Activated T-cell treated with anti-CD3 and anti-CD28 coated beads, Interleukin-2, amount 50 U/mL, for 24 hours (primary cell): ENCODE measurements at places on chromosomes 1 and 21.

DNA sequence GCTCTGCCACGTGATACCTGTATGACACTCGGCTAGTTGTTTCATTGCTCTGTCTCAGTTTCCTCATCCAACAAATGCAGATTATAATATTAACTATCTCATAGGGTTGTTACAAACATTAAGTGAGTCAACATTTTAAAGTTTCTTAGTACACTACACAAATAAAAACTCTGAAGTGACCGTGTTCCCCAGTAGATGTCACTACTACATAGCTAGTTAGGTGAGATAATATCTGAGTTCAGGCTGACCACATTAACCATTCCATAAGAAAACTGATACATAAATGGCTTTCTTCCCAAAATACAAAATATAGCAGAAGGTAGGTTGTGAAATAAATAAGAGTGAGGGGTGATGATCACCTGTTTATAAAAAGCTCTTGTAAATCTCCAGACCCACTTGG, 214.1 kb downstream of the NUF2 start:
- DNase-seq = no peak

GRCh38 chr1:203764105-203765028, 616 bp upstream of the LAX1 start:
- no peak for DNase-seq

GRCh38 chr1:150259217-150259616, 1.6 kb downstream of the CA14 start:
- no peak for DNase-seq

DNA sequence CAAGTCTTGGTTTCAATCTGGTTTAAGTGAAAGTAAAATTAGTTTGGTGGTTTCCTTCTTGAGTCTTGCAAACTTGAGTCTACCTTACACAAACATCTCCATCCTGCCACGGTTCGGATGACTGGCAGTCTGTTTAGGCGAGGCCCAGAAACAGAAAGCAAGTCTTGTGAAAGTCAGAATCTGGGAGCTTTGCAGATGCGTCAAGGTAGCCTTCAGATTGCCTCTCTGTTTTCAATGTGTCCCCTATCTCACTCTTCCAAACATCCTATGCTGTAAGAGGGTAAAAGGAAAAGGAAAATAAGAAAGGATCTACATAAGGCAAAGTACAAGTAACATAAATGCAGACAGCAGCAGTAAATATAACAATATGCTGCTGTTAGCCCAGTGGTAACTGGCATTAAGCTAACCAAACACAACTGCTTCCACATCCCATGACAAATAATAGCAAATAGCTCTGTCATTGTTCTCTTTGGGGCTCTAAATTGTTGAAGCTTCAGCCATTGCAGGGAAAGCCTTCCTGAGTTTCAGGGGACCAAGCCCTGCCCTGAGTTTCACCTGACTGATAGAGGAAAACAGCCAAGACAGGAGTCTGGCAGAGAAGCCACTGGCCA, 26.2 kb upstream of the C1orf105 start:
- peak; percentile 62 for DNase-seq

GRCh38 chr21:31216206-31216605, 127.9 kb downstream of the TIAM1 start:
- DNase-seq = no peak

GRCh38 chr1:115457289-115457688, 119.2 kb upstream of the NGF start:
- no peak for DNase-seq

DNA sequence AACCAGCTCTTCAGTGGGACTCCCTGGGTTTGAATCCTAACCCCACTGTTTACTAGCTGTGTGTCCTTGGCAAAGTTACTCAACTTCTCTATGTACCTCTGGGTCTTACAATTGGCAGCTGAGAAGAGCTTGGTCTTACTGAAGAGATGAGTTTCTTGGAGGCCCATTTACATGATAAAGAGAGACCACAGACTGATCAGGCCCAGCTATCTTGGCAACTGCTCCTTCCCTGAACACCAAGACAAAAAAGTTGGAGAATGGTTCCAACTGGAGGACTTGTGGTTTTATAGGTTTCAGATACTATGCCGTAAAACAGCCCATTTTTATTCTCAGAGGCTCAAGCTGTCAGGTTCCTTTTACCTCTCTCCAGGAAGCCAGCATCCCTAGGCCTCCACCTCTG, 24.8 kb upstream of the CNIH3 start:
- DNase-seq = no peak

GRCh38 chr1:116706841-116707240, 39.3 kb upstream of the IGSF3 start:
- no peak for DNase-seq

GRCh38 chr1:246709835-246710234, 14.4 kb upstream of the SCCPDH start:
- no peak for DNase-seq

DNA sequence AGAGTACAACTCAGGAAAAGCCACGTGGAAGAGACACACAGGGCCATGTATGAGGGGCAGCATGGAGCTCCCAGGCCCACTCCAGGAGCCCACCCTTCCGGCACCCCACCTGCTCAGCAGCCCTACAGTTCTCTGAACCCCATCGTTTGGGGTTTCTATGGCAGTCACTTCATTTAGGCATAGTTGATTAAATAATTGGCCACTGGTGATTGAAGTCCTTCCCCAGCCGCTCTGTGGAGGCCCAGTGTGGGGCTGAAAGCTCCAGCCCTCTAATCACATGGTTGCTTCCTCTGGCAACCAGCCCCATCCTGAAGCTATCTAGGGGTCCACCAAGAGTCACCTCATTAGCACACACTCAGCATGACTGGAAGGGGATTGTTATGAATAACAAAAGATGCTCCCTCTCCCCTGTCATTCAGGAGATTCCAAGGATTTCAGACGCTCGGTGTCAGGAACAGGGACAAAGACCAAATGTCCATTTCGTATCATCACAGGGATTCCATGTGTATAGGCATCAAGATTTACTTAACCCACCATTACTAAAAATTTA, 12.2 kb upstream of the S100A7A start:
- DNase-seq = no peak

GRCh38 chr1:117981455-117982192, 52.1 kb downstream of the WDR3 start:
- no peak for DNase-seq

DNA sequence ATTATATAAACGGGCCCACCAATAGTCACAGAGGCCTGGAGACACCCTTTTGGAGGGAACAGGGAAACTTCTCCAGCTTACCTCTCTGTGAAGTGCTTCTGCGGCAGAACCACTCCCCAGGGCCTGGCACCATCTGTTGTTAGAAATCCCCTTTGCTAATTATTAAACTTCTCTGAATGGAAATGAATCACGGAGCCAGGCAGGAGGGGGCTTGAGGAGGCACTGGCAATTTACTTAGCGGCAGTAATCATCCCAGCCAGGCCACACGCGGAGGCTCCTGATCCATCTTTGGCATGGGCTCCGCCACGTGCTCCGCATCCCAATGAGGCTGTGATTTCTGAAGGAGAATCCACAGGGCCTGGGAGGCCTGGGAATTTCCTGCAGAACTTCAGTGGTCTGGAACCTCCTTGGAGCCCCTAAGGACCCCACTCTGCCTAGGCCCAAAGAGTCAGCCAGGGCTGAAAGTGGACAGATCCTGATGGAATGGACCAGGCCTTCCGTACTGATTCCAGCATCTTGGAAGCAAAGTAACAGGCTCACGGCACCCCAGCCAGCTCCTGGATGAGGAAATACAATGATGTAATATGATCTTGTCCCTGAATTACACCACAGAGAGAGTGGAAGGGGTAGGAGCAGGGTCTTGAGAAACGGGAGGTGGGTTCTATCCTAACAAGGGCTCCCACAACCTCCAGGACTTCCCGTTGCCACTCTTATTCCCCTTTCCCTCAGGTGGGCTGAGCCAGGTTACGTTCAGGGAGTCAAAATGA, 62.3 kb downstream of the GRIK3 start:
- no peak for DNase-seq

GRCh38 chr1:232594768-232595698, 34.9 kb downstream of the SIPA1L2 start:
- no peak for DNase-seq

DNA sequence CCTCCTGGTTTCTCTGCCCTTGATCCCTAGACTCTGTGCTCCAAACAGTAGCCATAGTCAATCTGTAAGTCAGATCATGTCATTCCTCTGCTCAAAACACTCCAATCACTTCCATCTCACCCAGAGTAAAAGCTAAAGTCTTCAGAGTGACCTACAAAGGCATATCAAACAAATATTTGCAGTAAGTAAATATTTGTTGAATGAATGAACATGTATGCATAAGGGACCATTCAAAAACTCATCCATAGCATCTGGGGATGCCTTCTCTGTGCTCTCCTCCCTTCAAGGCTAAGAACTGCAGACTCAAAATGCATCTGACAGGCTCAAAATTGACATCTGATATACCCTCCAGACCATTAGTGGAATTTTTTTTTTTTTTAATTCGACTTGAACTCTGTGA, 18.1 kb upstream of the AK5 start:
- DNase-seq = no peak

GRCh38 chr1:244968471-244968871, 104.1 kb upstream of the HNRNPU start:
- DNase-seq = no peak

GRCh38 chr1:19356266-19356665, 44.1 kb downstream of the SLC66A1 start:
- no peak for DNase-seq

DNA sequence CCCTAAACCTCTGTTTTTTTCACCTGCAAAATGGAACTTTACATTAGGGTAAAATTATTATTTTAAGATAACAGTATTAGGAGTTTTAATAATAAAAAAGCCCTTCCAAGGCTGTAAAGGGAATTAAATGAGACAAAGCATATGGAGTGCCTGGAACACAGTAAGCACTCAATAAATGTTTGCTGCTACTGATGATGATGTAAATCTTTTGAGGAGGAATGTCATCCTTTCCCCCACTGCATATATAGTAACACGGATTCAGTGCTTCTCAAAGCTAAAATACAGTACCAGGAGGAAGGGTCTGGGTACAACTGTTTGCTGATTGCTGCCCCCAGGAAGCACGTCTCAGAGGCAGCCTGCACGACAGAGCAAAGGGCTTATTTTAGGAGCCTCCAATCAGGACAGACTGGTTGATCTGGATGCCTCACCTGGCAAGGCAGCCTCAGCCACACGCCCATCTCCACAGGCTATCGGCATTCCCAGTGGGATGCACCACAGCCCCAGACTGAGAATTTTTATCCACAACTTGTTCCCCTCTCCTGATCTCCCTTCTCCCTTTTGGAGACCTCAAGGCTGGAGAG, 64.4 kb downstream of the GADD45A start:
- no peak for DNase-seq

GRCh38 chr1:152997901-152998300, 3.6 kb upstream of the SPRR3 start:
- no peak for DNase-seq

DNA sequence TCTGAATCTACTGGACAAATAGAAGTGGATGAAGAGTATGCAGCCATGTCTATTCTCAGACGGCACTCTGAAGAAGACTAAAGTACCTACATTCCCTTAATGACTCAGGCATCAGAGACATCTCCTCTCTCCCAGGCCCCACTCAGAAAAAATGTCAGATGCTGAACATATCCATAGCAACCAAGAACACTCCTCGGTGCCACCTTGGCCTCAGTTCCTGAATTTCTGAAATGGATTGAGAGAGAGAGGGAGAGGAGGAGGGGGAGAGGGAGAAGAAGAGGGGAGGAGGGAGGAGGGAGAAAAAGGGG, 16.0 kb upstream of the OVAAL start:
- no peak for DNase-seq

- DNase-seq = no peak
These were observed 292.2 kb downstream of the SMYD3 start for GRCh38 chr1:246214708-246215509.

- DNase-seq = no peak
These were observed 6.5 kb upstream of the GUCA2A start for GRCh38 chr1:42170779-42171621.
